ENCODE measurements at places on chromosomes 1 and 21.

- no peak for DNase-seq
Observed at GRCh38 chr1:147349533-147349932, 107.0 kb downstream of the CHD1L start.

GRCh38 chr1:238826891-238827290, 559.5 kb upstream of the CHRM3 start:
- DNase-seq = no peak

- peak; percentile 60 for DNase-seq
Observed at GRCh38 chr1:169680377-169681019, 30.9 kb downstream of the SELL start.

GRCh38 chr1:67336157-67336556, 28.5 kb downstream of the IL12RB2 start:
- no peak for DNase-seq

DNA sequence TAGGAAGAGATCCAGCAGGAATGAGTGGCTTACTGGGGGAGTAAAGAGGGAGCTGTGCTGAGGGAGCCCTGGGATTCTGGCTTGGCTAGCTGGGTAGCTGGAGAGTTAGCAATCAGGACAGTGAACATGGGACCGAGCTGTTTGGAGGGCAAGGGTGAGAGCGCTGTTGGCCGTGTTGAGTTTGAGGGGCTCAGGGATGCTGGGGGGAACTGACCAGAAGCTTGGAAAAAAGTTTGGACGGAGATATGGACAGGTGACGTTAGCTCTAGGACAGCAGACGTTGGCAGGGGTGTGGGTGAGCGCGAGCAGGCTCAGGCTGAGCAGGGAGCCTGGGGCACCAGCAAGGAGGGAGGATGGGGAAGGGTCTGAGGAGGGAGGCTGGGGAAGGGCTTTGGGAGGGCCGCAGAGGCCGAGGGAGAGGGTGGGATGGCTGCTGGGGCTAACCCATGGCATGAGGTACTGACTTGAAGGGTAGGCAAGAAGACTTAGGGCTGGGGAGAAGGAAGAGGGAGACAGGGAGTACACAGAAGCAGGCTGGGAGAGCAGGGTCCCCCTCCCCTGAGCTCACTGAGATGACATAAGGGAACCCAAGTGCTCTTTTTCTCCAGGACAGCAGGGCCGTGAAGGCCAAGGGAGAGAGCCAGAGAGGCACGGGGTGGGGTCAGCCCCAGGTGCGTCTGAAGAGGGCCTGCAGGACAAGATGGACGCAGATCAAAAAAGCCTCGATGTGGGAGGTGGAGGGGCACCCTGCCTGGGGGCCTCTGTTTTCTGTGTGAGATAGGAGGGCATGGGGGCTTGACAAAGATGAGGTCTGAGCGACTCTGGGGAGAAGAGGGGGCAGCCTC, 8.2 kb downstream of the SH2D2A start:
- DNase-seq = no peak

DNA sequence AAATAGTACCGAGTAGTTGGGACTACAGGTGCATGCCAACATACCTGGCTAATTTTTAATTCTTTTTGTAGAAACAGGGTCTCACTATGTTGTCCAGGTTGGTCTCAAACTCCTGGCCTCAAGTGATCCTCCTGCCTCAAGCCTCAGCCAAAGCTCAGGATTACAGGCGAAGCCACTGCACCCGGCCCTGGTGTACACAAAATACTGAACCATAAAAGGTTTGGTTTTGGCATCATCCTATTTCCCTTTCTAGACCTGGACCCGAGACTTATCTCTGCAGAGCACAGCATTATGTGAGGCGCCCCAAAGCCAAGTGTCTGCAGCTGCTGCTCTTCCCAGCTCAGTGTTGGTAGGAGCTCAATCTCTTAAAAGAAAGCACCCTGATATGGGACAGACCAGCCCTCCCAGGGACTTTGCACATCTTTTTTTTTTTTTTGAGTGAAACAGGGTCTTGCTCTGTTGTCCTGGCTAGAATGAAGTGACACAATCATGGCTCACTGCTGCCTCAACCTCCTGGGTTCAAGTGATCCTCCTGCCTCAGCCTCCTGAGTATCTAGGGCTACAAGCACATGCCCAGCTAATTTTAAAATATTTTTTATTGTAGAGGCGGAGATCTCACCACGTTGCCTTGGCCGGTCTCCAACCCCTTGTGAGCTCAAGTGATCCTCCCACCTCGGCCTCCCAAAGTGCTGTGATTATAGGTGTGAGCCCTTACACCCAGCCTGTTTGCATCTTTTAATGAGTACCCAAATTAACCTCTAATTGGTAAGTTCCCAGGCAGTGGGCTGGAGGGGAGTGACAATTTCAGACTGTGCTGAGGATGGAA, 20.4 kb downstream of the TEX35 start:
- DNase-seq = no peak

DNA sequence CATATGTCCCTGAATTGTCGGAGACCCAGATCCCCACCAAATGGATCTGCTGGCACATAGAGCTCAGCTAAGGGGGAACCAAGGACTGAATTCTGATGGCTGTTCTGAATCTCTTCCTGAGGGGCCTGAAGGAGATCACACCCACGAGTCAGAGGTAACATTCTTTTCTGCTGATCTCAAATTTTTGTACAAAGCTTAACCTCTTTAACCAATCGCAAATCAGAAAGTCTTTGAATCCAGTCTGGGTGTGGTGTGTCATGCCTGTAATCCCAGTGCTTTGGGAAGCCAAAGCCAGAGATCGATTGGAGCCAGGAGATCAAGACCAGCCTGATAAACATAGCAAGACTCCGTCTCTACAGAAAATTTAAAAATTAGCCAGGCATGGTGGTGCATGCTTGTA, 62.8 kb upstream of the PRRC2C start:
- DNase-seq = no peak

GRCh38 chr1:41954533-41954944, 35.8 kb upstream of the HIVEP3 start:
- DNase-seq = no peak

GRCh38 chr1:66652556-66652955, 99.7 kb upstream of the DYNLT5 start:
- DNase-seq = no peak

DNA sequence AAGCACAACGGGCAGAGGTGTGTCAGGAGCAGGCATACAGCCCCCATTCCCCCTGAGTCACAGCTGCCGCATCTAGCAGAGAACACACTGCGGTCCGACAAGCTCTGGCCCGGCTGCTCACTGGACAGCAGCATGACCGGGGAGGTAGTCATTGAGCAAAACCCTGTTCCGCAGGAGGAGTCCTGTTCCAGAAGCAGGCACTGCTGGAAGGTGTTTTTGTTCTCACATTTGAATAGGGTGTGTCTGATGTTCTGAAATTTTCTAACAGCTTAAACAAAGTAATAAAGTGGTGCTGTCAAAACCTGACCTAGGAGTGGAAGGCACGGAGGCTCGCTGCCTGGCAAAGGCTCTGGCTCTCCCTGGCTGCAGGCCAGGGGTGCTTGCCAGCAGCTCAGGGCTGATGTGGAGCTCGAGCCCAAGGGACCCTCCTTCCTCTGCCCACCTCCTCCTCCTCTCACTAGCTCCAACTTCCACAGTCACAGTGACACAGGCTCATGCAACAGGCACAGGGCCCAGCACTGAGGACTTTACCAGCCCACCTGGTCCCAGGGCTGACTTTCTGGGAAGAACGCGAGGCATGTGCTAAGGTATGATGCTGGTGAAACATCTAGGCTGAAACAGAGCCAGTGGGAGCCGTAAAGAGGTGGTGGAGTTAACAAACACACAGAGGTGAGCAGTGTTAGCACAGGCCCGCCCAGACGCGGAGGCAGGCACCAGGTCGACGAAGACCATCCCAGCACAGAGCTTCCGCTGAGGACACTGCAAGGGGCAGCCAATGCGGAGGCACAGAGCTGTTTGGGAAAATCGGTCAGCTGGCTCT, 118.6 kb upstream of the IFFO2 start:
- DNase-seq = no peak

DNA sequence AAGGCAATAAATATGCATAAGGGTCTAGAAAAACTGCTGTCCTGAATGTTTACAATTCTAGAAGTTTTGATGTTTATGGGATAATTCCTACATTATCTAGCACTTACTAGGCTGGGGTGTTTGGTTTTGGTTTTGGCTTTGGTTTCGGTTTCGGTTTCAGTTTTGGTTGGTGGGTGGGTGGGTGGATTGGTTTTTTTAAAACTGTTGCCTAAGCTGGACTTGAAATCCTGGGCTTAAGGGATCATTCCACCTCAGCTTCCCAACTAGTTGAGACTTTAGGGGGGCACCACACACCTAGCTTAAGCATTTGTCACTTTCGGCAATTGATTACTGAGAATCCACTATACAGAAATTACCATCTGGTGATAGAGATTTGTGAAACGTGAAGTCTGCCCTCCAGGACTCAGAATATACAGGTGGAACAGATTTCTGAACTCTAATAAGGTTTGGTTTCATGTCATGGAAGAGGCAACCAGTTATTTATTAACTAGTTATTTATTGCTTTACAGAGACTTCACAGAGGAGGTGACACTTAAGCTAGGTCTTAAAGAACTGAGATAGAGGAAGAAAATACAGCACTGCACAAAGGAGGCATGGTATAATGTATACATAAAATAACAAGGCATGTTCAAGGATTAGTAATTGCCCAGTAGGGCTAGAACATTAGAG, 69.6 kb downstream of the PIK3R3 start:
- DNase-seq = peak; percentile 4

DNA sequence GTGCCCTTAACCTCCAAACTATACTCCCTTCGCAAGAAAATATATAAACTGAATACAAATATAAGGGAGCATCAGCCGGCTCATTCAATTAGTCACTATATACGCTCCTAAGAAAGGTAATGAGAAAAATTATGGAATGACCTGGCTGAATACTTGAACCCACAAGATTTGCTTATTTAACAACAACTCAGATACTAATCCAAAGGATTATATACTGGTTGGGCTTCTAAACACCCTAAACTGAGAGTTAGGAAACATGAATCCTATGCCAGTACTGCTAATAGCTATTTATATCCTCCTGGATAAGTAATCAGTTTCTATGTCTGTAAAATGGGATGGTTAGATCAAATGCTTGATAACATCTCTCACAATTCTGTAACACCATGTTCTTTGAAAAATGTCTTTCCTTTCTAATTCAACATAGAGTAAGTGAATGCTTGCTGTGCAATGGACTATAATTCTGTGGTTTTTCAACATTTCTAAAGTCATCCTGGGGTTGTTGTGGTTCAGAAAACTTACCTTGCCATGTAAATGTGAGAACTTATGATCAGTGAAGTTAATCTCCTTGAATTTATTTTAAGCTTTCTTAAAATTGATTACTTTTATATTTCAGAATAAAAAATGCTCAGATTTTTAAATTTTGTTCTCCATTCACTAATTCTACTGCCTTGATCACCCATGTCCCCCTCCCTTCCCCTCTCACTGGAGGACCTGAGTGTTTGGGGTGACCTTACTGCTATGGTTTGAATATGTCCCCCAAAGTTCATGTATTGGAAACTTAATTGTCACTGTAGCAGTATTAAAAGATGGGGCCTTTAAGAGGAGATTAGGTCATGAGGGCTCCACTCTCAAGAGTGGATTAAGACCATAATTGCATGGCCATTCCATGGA, 14.5 kb downstream of the DUSP10 start:
- no peak for DNase-seq

DNA sequence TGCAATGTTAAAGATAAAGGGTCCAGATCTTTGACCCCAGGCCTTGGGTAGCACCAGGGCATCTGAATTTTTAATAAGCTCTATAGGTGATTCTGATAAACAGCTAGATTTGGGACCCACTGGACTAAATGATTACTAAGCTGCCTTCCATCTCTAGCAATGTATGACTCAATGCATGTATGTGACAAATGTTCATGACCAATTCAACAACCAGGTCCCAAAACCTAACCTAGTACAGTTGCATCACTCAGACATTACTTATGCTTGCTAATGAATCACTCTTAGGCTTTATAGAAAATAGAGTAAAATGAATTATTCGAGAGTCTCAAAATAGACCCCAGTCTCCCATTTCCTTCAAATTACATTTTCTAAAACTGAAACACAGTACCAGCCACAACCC, 35.5 kb downstream of the RCAN1 start:
- DNase-seq = no peak

GRCh38 chr1:84569216-84569615, 5.0 kb downstream of the CTBS start:
- DNase-seq = no peak

DNA sequence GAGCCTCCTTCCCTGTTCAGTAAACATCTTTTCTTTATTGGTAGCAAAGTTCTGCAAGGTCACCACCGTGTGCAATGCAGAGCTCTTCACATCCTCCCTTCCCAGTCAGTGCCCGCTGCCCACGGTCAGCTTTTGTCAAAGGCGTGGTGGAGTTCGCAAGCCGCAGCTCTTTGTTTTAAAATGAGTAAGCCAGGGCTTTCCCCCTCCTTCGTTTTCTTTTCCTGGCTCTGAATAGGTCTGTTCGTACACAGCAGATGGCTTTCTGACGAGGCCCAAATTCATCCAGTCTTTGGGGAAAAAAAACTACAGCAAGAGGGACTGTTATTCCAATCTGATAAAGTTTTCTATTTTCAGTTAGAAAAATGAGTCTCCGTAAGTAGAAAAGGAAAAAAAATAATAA, 153.2 kb downstream of the LRIG2 start:
- DNase-seq = no peak

- DNase-seq = no peak
Observed at GRCh38 chr1:156155756-156156510, 2.5 kb downstream of the SEMA4A start.

- no peak for DNase-seq
Observed at GRCh38 chr1:21308330-21308729, 18.1 kb upstream of the ECE1 start.

DNA sequence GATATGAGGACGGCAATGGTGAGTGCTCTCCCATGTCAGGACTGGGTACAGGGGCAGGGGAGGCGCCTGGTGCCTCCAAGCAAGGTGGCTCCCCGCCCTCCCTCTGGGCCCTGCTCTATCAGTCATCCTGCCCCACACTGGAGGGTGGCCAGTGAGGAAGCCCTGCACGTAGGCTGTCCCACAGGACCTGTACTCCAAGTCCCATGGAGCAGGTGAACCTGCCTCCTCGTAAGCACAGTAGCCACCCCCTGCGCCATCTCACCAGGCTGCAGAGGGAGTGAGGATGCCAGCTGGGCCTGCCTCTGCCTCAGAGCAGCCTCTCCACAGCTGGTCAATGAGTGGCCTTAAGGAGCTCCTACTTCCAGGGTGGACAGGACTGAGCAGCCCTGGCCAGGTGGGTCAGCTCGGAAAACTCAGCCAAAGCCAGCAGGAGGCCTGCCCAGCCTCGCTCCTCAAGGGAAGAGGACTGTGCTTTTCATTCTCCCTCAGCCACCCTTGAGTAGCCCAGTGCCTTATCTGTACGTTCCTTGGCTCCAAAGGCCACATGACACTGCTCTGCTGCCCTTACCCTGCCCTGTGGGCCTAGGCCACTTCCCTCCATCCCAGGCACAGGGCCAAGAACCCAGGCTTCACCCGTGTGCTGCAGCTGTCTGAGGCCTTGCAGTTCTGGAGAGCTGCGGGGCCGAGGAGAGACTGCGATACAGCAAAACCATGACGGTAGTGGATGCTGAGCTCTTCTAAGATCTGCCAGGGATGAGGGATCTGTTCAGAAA, 39.6 kb downstream of the SLC45A1 start:
- DNase-seq = no peak
